ENCODE measurements at places on chromosomes 13 and 19. TPM values are rescaled to one million over a fixed set of nuclear protein-coding genes. Genes with fewer than 3 reads are reported as not detected.
A peak's percentile ranks its signal among the peaks of the same experiment; 100 is the strongest.

DNA sequence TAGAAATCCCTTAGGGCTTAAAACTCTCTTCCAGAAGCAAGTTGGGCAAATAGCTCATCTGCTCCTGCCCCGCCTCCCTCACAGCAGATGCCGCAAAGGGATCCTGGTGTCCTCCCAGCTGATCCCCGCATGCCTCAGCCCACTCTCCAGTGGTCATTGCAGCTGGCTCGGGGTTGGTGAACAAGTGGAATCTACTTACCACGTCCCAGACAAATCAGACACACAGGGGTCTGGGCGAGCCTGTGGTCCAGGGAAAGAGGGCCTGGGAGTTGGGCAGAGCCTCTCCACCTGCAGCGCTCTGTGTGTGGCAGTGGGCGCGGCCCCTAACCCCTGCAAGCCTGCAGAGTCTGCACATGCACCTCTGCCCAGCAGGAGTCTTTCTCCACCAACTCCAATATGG lies 10.8 kb upstream of the C19orf33 start:
- no peak for DNase-seq

DNA sequence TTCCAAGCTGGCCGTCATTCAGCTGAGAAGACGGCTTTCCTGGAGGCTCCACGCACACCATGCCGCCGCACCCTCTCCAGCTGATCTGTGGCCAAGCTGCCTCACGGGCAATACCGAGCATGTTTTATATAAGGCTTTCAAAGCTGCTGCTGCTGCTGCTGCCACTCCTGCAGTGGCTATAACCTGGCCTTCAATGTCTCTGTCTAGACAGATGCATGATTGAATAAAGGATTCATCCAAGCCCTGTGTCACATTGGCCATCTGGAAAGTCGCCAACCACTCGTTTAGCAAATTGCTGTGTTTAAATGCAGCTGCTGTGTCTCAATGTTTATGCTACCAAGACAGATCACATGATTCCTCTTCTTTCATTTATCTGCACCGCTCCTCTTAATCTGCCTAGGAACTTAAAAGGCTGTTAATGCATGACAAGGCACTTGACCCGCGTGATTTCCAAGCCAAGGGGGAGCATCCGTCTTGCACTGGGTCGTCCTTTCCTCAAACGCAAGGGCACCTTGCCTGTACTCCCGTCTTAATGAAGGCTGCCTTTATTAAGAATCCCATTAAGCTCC lies 114.3 kb downstream of the TEX26 start:
- DNase-seq = no peak

DNA sequence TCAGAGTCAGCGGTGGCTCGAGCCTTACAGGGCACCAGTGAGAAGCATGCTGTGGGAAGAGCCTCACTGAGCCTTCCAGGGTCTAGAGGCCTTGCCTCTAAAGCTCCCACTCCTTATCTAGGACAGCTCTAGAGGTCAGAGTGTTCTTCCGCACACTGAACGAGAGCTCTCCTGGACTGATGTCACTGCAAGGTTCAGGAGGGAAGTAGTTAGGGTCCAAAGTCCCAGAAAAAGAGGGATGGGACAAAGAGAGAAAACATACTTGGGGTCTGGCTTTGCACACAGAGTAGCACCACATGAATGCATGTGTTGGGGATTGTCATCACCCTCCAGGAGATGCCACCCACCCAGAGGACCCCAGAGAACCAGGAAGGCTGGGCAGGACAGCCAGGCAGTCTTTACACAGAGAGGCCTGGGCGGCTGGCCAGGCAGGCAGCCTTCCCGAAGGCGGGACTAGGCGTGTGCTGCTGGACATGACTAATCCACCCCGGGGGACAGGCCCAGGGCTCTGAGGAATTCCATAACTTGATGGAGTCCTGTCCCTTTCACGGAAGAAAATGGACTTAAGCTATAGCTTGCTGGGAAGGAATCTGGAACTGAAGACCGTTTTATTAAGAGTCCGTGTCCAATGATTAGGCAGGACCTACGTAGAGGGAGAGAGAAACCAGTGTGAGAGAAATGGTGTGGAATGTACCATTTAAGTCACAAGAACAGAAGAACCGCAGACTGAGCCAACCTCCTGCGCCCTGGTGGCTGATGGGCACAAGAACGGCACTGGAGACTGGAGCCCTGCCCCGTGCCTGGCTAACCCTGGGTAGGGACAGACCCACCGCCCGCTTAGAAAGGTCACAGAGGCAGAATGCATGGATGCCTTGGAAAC lies 16.6 kb upstream of the EPHX3 start:
- no peak for DNase-seq

DNA sequence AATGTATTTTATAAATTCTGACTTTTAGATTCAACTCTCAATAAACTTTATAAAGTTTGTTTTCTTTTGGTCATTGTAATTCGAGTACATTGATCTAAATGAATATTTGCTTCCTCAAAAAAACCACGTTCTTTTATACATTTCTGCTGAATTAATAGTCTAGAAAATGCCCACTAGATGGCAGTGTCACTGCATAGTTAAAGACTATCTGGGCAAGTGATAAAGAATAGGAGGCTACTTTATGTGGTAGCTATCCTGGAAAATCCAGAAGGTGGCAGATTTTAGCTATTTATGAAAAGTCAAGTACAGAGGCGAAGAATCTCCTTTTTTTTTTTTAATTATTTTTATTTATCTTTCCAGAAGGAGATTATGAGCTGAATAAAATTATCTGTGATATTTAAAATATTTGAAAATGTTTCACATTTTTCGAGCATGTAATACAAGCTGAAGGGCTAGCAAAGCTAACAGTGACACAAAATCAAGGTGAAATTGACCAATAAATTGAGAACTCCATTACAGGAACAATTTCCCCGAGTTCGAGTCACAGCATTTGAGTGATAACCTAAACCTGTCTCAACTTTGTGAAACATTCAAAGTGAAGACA lies 221.8 kb downstream of the OLFM4 start:
- peak; percentile 45 for DNase-seq

RYR1 gene
- total RNA-seq = 0.06 TPM
